Right lung (tissue), 10 donors: ENCODE measurements at places on chromosomes 1 and 21.
A peak's percentile ranks its signal among the peaks of the same experiment; 100 is the strongest.

DNA sequence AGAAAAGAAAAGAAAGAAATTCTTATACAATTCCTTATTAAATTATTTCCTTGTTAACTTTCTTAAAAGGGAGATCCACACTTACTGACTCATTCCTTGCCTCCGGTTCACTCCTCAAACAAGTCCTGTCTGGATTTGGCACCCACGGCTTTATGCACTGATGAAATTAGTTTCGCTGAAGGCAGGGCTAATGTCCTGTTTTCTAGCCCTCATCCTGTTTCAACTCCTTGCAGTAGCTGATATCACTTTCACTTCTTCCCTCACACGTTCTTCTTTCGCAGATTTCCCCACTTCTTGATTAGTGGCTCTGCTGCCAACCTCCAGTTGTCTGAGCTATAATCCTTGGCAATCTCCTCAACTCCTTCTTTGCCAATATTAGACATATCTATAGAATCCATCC is 215.2 kb downstream of the URB2 start:
- no peak for DNase-seq

- DNase-seq: no peak
Observed at GRCh38 chr1:94100785-94101612, 19.9 kb downstream of the ABCA4 start.

- no peak for DNase-seq
Observed at GRCh38 chr1:246579818-246580217, 13.6 kb downstream of the CNST start.

GRCh38 chr1:151049458-151049857 is 1.9 kb downstream of the C1orf56 start:
- DNase-seq: no peak

DNA sequence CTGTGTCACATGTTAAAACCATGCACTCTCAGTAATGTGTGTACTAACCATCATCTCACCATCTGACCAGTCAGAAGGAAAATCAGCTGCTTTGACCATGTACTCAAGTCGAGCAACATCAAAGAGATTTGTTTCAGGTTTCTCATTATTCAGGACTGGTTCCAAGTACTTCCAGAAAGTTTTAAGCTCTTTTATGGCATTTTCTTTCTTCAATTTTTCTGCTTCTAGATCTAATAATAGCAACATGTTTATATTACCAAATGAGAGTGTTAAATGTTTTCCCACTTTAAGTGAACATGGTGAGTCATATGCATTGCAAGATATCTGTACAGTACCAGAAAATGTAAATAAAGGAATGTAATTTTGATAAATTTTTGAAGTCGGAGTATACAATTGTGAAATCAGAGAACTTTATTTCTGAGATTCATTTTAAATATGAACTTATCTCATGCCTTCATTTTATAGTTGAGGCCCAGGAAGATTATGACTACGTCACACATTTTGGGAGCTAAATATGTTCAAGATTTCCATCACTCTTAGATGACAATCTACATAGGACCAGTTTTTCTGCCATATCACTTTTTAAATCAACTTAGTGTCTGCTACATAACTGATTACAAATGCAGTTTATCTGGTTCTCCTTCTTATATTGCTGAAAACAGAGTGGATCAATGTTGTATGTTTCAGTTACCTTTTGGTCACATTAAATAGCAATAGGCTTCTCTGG is 87.2 kb downstream of the SPAG17 start:
- DNase-seq: no peak

DNA sequence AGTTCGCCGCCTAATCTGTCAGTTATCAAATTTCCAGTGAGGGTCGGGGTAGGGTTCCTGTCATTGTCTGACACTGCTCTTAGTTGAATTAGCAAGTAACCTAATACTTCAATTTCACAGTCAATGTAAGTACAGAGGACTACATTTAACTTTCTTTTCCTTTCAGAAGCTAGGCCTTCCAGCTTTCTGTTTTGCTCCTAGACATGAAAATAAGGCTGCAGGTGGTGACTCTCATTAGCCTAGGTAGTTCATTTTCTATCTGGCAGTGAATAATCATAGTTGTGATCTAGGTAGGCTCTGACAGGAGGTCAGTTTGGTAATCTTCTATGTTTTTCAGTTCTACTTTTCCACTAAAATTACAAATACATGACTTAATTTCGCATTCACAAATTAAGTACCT is 783.1 kb downstream of the MRPL39 start:
- no peak for DNase-seq

DNA sequence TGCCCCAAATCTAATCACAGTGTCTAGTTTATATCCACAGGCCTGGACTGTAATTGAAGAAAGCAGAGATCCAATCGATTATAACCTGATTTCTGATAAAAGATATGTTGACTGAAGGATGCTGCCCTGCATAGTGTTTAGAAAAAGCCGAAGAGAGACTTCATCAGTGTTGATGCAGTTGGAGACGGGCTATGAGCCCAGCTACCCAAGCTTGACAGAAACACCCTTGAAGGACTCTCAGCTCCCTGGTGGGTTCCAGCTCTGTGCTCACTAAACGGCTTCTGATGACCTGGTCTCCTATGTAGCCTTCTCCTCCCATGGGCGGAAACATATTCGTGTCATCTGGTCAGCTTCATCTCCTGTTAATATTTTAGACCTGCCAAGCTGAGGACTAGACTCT is 10.2 kb downstream of the FAM89A start:
- no peak for DNase-seq

DNA sequence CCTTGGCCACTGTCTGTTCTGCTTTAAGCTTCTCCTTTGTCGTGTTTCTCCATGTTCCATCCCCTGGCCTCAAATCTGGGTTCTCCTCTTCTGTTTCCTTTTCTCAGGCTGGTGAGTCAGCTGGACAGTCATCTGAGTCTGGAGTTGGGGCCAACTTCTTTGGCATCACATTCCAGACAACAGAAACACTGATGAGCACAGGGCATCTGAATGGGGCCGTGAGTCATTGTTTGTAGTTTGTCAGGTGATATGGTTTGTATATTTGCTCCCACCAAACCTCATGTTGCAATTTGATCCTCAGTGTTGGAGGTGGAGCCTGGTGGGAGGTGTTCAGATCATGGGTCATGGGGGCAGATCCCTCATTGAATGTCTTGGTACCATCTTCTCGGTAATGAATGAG is 14.3 kb upstream of the OLIG2 start:
- no peak for DNase-seq

DNA sequence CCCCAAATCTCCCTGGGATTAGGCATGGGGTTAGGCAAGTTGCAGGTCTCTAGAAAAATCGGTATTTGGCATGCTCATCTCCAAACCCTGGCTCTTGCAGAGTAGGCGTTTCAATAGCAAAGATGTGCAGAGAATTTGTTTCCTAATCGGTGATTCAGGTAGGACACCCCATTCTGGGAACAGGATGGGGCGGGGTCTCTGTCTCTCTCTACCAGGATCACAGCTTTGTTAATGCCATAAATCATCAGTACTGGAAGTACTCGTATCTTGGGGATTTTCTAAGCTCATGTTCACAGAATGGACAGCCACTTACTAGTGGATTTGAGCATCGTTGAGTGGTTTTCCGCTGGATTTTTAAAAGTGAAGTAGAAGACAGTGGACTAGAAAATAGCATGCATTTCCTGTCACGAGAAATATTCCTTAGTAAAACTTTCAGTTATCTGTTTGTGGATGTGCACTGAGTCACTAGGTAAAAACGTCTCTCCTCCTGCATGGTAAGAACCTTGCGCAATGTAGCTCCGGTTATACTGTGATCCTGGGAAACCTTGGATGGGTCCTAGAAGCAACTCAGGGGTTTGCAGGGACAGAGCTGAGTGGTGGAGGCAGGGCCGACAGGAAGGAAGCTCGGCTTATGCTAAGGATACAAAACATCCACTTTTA is 5.1 kb downstream of the TMEM51 start:
- no peak for DNase-seq

- DNase-seq: no peak
Observed at GRCh38 chr1:62406576-62406975, 30.3 kb upstream of the USP1 start.

DNA sequence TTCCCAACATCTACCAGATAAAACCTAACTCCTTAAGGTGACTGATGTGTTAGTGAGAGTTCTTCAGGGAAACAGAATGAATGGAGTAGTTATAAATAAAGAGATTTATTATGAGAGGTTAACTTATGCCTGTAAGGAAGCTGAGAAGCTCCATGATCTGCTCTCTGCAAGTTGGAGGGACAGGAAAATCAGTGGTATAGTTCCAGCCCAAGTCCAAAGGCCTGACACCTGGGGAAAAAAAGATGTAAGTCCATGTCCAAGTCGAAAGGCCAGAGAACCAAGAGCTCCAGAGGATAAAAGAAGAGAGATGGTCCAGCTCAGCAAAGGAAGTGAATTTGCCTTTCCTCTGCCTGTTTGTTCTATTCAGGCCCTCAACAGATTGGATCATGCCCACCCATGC is 27.1 kb downstream of the KRTAP24-1 start:
- no peak for DNase-seq

DNA sequence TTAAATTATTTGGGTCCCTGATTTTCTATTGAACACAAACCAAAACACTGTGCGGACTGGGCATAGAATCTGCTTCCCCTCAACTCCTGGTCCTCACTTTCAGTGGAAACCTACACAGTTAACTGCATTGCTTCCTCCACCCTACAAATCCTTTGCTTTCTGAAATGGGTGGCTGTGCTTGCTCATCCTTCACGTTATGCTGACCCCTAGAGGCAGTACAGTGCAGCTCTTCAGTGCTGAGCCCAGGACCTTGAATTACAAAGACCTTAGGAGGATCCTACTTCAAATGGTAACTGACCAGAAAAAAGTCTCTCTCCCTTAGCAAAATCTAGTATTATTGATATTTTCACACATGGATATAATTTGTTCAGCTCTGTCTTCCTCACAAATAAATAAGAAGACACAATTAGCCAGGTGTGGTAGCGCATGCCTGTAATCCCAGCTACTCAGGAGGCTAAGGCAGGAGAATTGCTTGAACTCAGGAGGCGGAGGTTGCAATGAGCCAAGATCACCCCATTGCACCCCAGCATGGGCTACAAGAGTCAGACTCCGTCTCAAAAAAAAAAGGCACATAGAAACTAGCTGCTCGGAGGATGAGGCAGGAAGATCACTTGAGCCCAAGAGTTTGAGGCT is 63.4 kb upstream of the L1TD1 start:
- DNase-seq: no peak

DNA sequence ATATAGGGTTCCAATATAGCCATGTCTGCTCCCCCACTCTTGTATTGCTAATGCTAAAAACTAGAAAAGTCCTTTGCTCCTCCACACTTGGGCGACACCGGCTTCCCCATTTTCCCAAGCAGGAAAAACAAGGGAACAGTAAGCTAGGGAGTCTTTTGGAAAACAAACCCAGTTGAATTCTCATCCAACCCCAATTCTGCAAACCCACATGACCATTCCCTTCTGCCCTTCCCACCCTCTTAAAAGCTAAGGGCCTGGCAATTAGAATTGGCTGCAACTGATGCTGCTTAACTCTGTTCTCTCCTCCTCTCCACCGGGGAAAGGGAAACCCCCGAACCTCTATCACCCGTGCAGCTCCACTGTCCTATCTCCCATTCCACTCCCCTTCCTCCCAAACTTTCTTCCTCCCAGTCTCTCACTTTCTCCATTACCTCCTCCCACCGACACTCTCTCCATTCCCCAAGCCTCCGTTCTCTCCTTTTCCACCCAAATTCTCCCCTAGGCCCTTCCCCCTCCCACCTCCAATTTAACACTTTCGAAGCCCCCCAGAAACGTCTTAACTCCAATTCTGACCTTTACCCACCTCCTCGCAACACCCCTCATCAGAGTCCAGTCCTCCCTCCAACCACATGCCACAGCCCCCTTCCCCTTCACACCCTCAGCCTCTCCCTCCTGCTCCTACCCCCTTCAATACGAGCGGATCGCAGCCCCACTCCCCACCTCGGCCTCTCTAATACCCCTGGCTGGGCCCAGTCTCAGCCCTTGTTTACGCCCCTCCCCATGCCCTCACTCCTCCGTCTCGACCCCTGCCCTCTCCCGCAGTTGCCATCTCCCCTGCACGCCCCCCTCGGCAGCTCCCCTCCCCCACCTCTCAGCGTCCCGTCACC is 701 bp downstream of the DEDD start:
- no peak for DNase-seq

DNA sequence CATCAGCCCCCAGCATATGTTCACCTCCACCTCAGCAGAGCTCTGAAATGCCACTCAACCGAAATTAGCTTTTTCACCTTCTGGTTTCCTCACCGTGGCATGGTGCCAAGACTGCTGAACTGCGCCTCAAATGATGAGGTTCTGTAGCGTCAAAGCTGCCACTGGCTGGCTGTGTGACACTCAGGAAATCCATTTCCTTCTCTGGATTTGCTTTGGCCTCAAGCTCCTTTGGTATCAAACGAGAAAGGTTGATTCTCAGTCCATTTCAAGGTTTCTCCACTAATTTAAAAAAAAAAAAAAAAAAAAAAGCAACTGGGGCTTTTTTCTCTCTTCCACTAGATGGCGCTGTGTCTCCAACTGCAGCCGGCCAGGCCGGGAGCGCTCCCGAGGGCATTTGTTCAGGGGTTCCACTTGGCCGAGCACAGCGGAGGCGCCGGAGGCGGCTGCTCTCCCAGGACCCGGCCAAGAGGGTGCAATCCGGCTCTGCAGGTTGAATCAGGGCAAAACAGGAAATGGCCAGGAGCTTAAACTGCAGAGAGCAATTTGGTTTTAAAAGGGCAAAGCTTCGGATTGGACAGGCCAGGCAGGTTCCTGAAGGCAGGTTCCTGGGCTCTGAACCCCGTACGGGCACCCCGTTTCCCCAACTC is 26.5 kb upstream of the PLA2G2C start:
- DNase-seq: peak; percentile 57

GRCh38 chr1:44808938-44809917 is 905 bp downstream of the BTBD19 start:
- DNase-seq: no peak

- DNase-seq: no peak
Observed at GRCh38 chr1:92749024-92749634, 35.8 kb downstream of the EVI5 start.

DNA sequence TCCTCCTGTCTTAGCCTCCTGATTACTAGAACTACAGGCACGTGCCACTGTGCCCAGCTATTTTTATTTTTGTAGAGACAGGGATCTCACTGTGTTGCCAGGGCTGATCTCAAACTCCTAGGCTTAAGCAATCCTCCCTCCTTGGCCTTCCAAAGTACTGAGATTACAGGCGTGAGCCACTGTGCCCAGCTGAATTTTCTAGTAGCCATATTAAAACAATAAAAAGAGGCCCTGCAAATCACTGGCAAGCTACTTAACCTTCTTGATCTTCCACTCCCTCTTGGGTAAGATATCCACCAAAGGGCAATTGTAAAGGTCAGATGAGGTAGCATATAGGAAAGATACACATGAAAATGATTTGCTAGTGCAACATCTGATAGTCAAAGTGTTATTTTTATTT is 65.6 kb upstream of the SRSF10 start:
- DNase-seq: no peak

DNA sequence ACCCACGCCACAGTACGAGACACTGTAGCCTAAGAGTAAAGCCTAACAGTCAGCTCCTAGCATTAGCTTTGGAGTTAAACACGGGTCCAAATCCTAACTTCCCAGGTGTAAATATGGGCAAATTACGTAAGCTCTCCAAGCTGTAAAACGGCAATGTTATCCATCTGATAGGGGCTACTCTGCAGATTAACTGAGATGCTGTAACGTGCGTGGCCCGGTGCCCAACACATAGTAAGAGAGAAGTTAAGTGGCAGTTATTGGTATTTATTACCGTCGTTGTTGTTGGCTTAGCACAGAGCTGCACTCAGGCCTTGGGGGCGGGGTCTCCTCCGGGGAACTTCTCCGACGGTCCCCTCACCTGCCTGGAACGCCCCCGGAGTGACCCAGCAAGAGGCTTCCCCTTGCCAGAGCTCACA is 457 bp downstream of the TRAPPC3 start:
- no peak for DNase-seq
